Muscle of back (tissue), 13 donors: ENCODE measurements at places on chromosomes 12 and 14. TPM values are rescaled to one million over a fixed set of nuclear protein-coding genes. Genes with fewer than 3 reads are reported as not detected.

Gene HSPB8
- 326 TPM for polyA plus RNA-seq

Gene RNASE3
- not detected for polyA plus RNA-seq

Gene BATF
- not detected for polyA plus RNA-seq

Gene ZDHHC22
- polyA plus RNA-seq: 0.47 TPM

Gene NPAS3
- 3.5 TPM for polyA plus RNA-seq

DNA sequence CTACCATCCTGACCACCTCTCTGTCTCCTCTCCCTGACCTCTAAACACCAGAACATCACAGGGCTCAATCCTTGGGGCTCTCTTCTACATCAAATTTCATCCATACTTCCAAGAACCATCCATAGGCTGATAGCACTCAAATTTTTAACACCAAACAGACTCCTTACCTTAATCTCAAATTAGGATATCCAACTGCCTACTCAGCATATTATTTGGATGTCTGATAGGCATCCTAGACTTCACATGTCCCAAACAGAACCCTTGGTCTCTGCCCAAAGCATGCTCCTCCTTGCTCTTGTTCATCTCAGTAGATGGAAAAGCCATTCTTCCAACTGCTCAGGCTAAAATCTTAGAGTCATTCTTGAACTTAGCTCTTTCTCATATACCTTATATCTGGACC lies 91.3 kb downstream of the GALC start:
- DNase-seq: no peak

DNA sequence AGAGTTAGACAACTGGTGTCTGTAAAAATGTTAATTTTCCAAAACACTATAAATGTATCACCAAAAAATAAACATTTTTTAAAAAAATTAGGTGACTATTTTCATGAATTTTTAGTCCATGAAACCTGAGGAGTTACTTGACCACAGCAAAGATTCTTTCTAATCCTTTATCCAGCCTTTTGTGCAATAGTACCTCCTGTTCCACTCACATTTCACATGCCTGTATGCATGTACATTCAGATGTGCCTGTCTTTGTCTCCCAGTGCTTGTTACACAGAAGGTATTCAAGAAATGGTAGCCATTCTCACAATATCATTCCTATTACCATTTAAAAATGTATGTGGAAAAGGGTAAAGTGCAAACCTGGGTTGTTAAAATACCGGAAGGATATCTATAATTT lies 857.0 kb downstream of the DIO2 start:
- no peak for DNase-seq

DNA sequence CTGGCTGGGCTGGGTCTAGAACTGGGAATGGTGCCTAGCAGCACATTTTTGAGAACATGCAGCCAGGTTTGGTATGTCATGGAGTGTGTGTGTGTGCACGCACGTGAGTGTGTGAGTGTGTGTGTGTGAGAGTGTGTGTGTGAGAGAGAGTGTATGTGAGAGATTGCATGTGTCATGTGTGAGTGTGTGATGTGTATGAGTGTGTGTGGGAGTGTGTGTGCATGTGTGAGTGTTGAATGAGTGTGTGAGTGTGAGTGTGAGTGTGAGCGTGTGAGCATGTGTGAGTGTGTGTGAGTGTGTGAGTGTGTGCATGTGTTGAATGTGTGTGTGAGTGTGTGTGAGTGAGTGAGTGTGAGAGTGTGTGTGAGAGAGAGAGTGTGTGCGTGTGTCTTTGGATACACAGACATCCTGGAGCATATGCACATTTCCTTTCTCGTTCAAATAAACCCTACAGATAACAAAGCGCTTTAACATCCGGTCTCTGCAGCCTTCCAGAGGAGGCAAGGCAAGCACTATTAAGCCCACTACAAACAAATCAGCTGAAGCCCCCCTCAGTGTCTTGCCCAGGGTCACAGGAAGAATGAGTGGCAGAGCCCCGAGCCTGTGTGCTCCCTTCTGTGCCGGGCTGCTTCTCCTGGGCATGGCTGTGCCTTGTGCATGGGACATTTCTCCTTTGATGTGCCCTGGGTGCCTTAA lies 108.7 kb upstream of the ETV6 start:
- no peak for DNase-seq

DNA sequence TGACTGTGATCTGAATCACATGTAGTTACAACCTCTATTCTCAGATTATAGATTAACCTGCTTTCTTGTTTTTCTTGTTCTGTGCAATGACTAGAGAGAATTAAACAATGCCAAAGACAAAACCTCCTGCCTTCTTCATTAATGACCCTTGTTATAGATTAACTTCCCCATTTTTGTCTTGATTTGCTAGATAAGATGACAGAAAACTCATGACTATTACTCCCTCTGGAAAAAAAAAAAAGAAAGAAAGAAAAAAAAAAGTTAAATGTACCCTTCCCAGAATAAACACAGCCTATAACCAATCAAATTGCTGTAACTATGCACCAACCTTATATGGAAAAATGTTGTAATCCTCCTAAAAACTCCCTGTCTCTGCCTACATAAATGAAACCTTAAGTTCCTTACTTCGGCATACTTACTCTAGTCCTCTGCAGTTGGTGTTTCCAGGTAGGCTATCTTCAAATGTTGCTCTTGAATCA lies 41.1 kb upstream of the PCED1B start:
- DNase-seq: no peak

- DNase-seq: no peak
These were observed 8.5 kb downstream of the TMEM233 start for GRCh38 chr12:119601877-119602733.

- no peak for DNase-seq
These were observed 530 bp upstream of the FOXN4 start for GRCh38 chr12:109309381-109310246.

DNA sequence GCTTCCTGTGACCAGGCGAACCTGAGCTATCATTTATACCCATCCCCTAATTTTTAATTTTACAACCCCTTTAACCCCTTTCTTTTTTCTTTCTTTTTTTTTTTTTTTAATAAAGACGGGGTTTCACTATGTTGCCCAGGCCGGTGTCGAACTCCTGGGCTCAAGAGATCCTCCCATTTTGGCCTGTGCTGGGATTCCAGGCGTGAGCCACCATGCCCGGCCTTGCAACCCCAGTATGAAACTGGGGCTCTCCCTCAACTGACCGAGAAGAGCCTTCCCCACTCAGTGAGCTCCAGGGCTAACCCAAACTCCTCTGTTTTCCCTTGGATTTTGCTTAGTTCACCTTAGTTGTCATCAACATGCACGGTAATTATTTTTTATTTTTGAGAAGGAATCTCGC lies 992 bp downstream of the CPSF2 start:
- DNase-seq: no peak

- peak; percentile 37 for DNase-seq
These were observed 153.3 kb upstream of the CLEC14A start for GRCh38 chr14:38409071-38409705.

DNA sequence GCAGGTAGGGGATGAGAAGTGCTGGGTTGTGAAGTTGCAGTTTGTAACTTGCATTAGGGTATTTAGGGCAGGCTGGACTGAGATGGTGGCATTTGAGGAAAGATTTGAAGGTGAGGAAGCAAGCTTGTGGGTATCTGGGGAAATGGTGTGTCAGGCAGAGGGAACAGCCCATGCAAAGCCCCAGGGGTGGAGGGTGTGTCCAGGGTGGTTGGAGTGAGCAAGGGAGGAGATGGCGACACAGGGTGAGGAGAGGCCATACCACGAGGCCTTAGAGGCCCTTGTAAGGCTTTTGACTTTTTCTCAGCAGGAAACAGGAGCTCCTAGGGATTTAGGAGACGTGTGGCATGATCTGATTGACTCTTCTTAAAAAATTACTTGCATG lies 136.9 kb downstream of the NUAK1 start:
- DNase-seq: no peak

DNA sequence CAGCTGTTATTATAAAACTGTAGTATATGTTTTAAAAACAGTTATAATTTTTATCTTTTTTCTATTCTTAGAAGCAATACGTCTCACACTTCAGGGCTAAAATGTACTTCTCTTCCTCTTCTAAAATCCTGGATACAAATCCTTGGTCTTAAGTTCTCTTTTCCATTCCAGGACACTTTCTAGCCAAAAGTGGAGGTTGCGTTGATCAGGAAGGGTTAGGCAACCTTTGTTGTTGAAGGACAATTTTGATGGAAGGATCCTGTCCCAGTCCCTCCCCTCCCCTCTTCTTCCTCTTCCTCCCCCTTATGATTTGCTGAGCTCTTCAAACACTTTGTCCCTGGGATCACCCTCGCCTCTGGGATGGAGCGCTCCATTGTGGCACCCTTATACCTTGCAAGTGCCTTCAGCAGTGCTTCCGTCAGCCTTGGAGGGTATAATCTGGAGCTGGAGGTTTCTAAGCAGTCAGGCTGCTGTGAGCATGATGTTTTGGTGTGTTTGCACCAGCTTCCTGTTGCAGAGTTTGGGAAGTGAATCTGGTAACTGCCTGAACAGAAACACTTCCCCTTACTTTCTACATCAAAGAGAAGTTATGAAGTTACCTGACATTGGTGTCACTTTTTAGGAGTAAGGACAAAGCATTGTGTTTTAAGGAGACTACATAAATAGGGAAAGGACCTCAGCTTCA lies 87.4 kb upstream of the SLC38A2 start:
- no peak for DNase-seq
